Hematopoietic multipotent progenitor cell treated with erythropoietin and hydrocortisone succinate and interleukin-3 and kit ligand, for 4 days (in vitro differentiated cells): ENCODE measurements at places on chromosomes 12 and 14.

DNA sequence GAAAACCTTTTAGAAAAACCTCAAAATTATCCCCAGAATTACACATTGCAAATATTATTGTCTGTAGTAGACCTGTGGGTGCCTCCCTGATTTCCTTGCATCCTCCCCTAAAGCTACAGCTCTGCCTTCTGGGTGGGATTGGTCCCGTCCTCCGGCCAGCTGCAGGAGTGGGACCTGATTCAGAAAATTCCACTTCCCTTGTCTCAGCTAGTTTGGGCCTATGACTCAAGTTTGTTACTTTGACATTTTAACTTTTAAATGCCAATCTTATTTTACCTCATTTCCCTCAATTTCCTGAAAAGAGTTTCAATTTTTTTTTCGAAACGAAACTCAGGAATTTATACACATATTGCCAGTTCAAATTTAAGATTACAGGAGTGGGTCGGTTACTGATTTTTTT, 13.2 kb upstream of the SLC41A2 start:
- no peak for DNase-seq

DNA sequence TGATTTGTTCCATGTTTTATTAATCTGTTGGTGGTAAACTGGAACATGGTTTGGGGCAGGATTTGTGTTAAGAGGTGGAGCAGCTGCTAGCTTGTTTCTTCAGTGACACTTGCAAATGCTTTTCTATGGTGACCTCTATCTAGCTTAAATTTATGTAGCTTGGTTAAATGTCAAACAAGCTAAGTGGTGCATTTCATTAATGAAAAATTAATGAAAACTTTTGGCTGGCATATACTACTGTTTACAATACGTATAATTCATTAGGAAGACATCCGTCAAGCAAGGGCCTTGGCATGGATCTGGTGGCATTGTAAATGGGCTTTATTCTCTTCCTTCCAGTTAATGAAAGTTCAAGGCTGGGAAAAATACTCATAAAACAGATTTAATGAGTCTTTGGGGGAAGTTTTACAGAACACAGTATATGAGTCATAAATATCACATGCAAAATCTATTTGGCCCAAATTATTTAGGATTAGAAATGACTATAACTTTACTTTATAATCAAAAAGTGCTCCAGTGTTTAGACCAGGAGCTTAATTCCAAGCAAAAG, 807.7 kb upstream of the SEL1L start:
- no peak for DNase-seq

GRCh38 chr12:9866860-9867269, 2.3 kb downstream of the CLEC2B start:
- DNase-seq: peak; percentile 44

DNA sequence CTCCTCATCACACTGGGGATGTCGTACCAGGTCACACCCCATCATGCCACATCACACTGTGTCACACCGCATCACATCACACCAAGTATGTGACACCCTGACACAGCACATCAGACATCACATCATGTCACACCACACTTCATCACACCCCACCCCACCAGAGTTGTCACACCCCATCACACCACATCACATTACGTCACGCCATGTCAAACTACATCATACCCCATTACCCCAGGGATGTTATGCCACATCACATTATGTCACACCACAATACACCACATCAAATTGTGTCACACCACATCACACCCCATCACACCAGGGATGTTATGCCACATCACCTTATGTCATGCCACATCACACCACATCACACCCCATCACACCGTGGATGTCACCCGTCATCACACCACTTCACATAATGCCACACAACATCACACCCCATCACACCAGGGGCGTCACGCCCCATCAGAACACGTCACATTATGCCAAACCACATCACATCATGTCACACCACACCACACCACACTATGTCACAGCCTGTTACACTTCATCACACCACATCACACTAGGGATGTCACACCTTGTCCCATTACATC, 133.6 kb downstream of the TMEM121 start:
- DNase-seq: no peak

- DNase-seq: no peak
Observed at GRCh38 chr14:22814941-22815713, at the start of gene SLC7A7. Gene SLC7A7, minus strand, starts transcription at chr14:22815435. Its CDS starts 2,037 bp downstream, at chr14:22813398.

DNA sequence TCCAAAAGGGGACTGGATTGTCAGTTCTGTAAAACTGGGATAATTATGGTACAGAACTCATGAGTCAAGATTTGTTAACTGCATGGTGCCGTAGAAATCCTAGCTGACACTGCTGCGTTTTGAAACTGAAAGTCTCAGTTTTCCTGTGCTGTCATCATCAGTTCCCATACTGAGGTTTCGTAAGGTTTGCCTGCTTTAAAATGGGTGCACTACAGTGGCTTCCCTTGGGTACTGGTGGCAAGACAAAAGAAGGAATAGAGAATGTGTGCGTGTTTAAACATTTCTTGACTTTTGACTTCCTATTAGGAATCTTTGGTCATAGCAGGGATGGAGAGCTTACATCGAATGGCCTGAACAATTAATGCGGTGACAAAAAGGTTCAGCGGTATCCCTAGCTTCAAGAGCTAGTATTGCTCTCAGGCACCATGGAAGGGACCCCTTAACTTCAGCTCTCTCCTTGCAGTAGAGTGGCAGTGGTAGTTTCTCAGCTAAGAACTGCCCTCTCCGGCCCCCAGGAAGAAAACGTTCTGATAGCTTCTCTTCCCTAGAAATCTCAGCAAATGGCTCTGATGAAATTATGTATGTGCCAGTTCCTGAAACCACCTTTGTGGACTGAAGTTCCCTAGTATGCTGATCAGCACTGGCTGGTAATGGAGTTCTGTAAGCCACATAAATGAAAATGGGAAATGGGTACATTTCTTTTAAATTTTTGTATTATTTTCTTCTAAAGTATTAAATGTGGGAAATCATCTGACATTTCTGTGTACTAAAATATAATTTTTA, 28.9 kb downstream of the ANO6 start:
- DNase-seq: no peak

DNA sequence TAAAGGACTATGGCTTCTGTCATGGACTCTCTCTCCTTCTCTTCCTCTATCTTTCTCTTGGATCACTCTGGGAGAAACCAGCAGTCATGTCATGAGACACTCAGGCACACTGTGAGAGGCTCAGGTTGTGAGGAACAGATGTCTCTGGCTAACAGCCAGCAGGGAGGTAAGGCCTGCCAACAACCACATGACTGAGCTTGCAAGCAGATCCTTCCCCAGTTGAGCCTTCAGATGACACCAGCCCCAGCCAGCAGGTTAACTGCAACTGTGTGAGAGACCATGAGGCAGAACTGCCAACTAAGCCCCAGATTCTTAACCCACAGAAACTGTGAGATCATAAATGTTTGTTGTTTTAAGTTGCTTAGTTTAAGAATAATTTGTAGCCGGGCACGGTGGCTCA, 90.6 kb downstream of the VCPKMT start:
- peak; percentile 33 for DNase-seq

GRCh38 chr12:59672273-59672672, 76.4 kb downstream of the SLC16A7 start:
- DNase-seq: no peak

DNA sequence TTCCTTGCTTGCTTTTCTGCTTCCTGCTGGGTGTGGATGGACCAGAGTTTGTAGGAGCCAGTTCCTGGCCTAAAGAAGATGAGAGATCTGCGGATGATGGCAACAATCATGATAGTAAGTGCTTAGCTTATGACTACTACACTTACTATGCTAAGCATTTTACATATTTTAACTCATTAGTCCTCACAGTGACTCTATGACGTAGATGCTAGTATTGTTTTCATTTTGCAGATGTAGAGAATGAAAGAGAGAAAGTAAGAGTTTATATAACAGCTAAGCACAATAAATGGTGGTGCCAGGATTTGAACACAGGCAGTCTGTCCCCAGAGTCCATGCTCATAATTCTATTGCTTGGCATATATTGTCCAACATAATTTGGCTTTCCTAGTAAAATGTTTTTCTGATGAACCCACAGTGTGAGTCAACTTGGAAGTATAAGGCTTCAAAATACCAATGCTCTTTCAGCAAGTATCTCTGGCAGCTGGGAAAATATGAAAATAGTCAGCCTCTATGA, 363.2 kb upstream of the DDHD1 start:
- no peak for DNase-seq

GRCh38 chr14:99241325-99242010, 30.5 kb downstream of the BCL11B start:
- no peak for DNase-seq

- no peak for DNase-seq
Observed at GRCh38 chr12:19904819-19905218, 463.5 kb upstream of the PDE3A start.

DNA sequence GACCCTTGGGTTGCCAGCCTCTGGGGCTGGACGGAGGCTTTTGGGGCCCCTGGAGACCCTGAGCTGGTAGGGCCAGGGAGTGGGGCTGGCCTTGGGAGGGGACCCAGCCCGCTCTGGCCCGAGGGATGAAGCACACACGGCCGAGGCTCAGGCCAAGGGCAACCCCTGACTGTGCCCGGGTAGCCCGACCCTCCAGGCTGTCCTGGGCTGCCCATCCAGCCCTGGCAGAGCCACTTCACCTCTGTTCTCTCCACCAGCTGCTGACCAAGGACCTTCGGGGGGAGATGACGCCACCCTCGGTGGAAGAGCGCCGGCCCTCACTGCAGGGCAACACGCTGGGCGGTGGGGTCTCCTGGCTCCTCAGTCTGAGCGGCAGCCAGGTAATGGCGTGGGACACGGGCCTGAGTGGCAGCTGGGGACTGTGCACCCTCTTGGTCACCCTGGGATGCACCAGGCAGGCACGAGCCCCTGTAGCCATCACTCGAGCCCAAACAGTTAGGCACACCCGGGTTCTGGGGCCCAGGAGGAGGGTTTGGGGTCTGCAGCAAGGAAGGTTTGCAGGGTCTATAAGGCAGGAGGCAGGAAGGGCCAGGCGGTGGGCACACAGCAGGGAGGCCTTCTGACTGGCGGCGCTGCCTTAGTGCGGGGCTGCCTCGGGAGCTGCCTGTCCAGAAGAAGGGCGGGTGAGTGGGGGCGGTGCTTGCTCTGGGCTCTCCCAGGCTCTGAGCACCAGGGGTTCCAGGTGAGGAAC, 19.7 kb downstream of the ASPG start:
- no peak for DNase-seq
